ENCODE measurements at places on chromosomes 7 and 10.

DNA sequence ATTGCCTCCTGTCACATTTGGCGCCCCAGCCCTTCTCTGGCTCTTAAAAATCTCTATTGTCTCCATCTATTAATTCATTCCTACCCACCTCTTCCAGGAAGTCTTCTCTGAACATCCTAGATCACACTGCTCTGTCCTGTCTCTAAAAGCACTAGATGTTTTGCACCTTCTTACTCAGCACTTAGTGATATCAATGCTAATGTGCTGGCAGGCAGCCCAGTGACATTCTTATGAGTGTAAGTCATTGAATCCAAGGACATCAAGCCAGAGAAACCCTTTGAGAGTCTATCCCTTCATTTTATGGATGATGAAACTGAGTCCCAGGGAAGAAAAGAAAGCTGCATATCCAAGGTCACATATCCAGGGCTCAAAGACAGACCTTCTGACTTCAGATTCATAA lies 48.3 kb upstream of the PAX2 start:
- no peak overlapping the region for H3K27ac ChIP-seq
- H3K36me3 ChIP-seq, result no peaks in the 10 kb centered on the region
- no peak for DNase-seq
- no peaks in the 10 kb centered on the region for H3K4me1 ChIP-seq

DNA sequence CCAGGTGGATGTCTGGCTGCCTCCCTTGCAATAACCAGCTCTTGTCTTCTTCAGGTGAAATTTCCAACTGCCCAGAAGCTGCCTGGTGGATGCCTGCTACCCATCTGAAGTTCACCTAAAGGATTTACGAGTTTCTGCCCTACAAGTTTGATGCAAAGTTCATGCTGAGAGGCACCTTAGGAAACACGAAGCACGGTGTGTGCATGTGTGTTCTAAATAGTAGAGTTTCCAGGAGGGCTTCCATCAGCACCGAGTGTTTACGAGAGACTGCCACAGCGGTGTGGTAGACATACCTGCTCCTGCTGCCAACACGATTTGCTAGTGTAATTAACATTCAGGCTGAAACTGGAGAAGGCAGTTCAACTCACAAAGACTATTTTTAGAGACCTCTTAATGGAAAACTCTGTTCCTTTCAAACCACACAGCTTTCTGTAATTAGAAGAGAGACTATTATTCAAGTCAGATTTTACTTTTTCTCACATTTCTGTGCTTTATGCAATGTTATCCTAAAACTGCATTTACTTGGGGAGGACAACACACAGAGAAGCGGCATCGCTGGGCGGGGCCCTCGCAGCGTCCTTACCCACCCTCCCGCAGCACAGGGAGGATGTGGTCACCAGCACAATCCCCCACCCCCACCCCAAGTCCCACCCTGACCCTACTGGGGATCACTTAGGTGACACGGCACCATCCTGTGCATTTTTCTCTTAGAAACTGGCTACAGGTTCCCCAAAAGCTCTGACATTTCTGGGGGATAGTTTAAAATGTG lies 15.5 kb upstream of the CPXM2 start:
- no peak for DNase-seq
- H3K27me3 ChIP-seq, result peaks cover 42% of the 10 kb centered on the region
- H3K27ac ChIP-seq, result no peak overlapping the region

DNA sequence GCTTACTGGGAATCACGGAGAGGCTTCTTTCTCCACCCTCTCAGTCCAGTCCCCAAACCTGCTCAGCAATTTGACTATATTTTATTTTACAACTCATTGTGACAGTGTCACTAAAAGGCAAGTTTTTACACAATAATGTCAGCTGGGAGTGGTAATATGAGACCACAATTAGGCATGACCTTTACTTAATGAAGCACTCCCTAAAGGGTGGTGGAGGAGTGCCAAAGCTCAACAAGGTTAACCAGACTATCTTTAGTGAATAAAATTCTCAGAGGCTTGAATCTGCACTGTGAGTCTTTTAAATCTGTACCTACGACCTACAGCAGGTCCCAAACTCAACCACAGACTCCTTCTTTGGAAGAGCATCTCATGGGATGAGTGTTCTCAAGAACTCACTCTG lies 215.6 kb downstream of the TAX1BP1 start:
- H3K4me3 ChIP-seq, result no peak overlapping the region
- H3K4me1 ChIP-seq, result peaks cover 6% of the 10 kb centered on the region
- no peak for DNase-seq

GRCh38 chr7:122622682-122623081 lies 76.2 kb downstream of the RNF133 start:
- H3K4me3 ChIP-seq, result no peak overlapping the region
- H3K36me3 ChIP-seq, result no peaks in the 10 kb centered on the region
- H3K27me3 ChIP-seq, result no peaks in the 10 kb centered on the region
- no peaks in the 10 kb centered on the region for H3K4me1 ChIP-seq

DNA sequence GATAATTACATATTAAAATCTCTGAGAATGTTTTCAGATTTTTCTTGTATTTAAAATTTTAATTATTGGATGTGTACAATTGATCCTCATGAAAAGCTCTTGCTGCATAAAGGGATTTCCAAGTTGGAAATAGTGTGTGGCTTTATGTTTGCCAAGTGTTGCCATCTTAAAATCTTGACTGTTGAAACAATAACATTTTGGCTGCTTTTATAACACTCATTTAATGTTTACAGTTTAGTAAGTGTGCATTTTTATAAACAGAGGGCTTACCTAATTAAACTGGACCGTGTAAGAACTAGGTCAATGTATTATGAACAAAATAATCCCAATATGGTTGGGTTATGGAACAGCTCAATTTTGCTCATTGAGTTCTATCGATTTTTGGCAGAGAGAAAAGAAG lies 23.9 kb downstream of the SEMA3A start:
- no peak overlapping the region for H3K4me3 ChIP-seq
- no peaks in the 10 kb centered on the region for H3K36me3 ChIP-seq
- no peak for DNase-seq
- no peaks in the 10 kb centered on the region for H3K4me1 ChIP-seq
- no peaks in the 10 kb centered on the region for H3K27me3 ChIP-seq

- no peaks in the 10 kb centered on the region for H3K27me3 ChIP-seq
- DNase-seq, result no peak
- H3K27ac ChIP-seq, result no peak overlapping the region
- H3K4me1 ChIP-seq, result no peaks in the 10 kb centered on the region
- no peaks in the 10 kb centered on the region for H3K36me3 ChIP-seq
- H3K4me3 ChIP-seq, result no peak overlapping the region
These were observed 238.9 kb downstream of the TNS3 start for GRCh38 chr7:47343061-47343455.

GRCh38 chr7:33874943-33875342 lies 30.4 kb upstream of the BMPER start:
- H3K27me3 ChIP-seq, result peaks cover 16% of the 10 kb centered on the region
- no peaks in the 10 kb centered on the region for H3K4me1 ChIP-seq
- no peak overlapping the region for H3K27ac ChIP-seq
- DNase-seq, result no peak
- H3K36me3 ChIP-seq, result no peaks in the 10 kb centered on the region

GRCh38 chr10:2165771-2166460 lies 428.6 kb upstream of the ADARB2 start:
- no peak for DNase-seq
- H3K36me3 ChIP-seq, result no peaks in the 10 kb centered on the region
- H3K4me1 ChIP-seq, result no peaks in the 10 kb centered on the region
- peaks cover 4% of the 10 kb centered on the region for H3K27me3 ChIP-seq
- H3K4me3 ChIP-seq, result no peak overlapping the region
